ENCODE measurements at places on chromosomes 3 and 15.

DNA sequence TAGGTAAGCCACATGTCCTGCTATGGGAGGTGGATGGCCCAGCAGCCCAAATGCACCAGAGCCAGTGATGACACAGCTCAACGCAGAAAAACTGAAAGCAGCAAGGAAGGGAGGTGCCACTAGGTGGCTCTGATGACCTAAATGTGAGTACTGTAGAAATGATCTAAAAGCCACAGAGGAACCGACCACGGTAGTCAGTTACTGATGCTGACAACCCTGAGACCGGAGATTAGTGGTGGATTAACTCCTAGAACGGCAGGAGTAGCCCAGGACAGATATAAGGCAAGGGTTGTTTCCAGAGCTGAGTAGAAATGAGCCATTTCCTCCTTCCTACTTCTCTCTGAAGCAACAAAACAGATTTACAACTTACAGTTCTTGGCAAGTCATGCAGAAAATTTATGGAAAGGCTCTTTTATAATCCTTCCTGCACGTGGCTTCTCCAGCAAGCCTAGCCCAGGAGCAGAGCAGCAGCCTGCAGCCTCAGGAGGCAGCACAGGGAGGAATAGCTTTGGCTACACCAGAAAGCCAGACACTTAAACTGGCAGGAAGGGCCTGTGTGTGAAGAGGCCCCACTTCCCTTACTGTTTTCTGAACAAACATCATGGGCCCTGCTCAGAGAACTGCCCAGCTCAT, 13.1 kb downstream of the FBXL22 start:
- DNase-seq = peak; percentile 84

GRCh38 chr3:43729707-43730414, 39.1 kb downstream of the ABHD5 start:
- DNase-seq = no peak

DNA sequence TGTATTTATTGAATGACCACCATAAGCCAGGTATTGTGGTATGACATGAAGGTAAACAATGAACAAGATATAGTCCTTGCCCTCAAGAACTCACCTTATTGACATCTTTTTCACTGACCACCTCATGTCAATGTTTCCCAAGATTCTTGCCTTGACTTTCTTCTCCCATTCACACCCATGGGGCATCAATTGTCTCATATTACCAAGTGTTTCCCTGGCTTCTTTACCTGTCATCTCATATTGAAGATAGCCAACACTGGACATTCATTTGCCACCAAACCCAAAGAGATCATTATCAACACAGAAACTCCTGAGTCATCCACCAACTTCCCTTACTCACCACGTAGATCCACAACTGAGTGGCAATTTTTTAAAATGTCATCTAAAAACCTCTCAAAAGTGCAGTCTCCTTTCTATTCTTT, 2.2 kb downstream of the EFHB start:
- no peak for DNase-seq

DNA sequence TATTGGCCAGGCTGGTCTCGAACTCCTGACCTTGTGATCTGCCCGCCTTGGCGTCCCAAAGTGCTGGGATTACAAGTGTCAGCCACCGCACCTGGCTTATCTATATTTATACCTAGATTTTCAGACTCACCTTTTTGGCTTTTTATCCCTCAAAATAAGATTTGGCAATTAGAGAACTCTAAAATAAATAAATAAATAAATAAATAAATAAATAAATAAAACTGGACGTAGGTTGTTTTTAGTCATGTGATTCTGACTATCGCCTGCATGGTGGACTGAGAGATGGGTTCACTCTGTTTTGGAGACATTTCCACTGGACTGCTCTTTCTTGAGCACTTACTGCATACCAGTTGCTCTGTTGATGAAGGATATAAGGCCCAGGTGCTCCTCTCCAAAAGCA, 46.2 kb upstream of the AKAP13 start:
- DNase-seq = no peak

DNA sequence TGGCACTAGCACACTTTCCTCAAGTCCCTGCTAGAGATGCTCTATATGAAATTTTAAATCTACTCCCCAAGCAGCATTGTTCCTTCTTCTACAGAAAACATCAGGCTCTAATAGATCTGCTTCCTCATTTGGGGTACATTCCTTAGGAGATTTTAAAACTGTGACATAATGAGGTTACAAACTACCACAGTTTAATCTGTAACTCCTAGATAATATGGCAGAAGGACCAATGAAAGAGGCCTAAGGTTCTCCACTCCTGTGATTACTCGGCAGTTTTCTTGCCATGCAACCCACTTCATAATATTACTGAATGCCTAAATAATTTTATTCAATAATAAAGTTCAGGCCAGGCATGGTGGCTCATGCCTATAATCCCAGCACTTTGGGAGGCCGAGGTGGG, 16.1 kb downstream of the ZNF106 start:
- DNase-seq = no peak

DNA sequence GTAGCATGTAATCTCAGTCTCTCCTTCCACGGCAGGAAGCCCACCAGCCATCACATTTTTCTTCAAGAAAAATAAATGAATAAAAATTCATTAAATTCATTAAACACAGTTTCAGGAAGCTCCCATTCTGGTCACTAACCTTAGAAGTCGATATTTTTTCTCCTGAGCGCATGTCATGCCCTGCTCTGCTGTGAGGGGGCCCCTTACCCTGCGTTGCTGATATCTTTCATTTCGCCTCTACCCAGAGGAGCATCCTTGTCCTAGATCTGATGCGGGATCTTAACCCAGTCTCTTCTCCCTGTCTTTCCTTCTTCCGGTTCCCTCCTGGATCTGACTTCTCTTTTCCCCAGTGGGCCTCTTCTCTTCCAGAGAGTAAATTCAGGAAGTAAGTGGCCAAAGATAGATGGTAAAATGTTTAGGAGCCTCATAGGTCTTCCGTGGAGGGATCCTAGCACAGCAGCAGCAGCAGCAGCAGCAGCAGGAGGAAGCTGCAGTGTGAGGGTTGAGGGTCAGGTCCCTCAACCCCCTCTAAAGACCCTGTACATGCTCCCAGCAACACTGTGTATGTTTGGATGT, 1.4 kb upstream of the ILDR1 start:
- no peak for DNase-seq

DNA sequence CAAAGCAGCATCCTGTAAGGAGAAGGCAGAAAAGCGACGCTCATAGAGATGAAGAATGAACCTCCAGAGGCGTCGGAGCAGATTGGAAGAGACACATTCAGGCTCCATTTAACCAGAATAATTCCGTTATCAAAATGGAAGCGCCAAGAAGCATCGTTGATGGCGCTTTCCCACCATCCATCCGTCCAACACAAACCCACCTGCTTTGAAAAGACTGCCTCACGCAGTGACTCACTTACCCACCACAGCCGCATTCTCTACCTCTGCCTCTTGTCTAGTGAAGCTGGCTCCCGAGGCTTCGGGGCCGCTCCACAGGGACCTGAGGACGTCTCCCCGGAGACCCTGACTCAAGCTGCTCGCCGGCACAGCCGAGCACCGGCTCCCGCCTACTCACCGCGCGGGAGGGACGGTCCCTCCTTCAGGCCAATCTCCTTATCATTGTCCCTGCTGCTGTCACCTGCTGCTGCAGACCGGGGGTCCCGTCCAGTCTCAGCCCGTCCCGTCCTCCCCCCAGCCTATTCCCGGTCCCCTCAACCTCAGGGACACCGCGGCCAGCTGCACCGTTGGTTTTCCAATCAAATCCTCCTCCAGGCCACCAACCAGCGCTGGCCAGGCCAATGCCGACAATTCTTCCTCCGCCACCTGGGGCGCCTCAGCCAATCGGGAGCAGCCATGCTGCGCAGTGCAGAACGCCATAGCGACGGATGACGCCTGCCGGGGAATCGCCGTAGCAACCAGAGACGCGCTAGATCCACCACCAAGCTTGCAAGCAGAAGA, at the start of gene NEK10:
NEK10 (minus strand) TSS at position 553 of the 777 bp plus-strand sequence. CDS start 16,501 bp downstream, outside the sequence.
- peak; percentile 94 for DNase-seq

DNA sequence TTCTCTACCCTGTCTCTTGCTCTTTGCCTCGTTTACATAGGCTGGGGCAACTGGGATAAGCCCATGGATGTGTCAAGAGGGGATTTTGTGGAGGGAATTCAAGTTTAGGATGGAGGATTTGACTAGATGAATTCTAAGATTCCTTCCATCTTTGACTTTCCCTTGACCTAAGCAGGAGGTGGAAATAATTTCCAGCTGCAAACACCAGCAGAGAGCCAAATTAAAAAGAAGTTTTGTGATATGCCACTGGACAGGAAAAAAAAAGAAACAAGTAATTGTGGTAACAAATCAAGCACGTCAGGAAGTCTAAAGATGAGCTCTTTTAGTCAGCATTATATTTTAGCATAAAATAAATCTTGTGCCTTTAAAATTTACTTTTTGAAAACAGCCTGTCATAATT, 49.8 kb downstream of the KCNMB2 start:
- DNase-seq = no peak

DNA sequence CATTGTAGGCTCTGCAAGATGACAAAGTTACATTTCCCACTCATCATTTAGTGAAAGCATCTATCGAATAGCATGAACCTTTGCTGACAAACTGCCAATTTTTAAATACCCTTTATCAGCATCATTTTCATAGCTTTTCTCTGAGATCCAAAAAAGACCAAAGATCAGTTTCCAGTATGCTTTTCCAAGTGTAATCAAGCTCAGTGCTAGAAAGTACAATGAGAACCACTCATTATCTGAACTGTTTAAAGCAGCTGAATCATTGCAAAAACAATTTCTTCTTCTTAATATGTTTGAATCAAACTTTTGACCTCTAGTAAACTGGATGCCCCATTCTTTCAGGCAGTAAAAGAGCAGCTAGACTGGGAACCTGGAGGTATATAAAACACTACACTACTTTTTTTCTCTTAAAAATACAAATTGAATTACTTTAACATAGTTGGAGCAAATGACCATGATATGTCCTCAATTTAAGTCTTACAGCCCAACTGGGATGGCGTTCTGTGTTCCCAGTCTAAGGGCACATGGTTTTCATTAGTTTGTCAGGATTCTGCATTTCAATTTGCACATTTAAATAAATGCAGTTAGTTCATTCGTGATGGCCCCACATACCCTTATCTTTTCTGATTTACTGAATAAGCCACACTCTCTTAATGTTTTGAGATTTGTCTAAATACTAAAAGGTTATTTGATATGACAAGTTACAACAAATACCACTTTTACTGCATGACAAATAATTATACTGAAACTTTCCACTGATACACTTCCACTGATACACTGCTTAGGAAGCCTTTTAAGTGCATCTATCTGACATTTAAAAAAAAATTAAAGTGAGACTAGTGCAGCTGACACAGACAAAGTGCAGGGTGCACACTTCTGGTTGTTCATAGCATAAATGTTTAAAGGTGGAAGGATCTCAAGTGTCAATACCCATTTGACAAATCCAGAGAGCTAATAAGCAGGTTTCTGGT, 146.0 kb upstream of the FRMD4B start:
- no peak for DNase-seq

DNA sequence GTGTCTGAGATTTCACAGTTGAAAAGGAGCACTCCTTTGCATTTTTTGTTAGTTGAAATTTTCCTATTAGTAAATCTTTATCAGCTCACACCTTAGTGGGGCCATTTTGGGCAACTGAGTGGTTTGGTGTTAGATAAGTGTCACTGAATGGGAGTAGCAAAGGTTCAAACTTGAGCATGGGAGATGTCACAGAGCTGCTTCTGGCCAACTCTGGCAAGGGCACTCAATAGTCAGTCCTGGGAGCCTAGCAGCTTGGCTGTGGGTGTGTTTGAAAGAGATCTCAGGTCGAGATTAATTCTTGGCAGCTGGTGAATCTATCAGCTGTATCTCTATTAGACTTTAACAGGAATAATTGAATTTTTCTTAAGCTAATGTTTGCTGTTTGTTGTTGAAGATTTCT, 579.3 kb downstream of the EDEM1 start:
- no peak for DNase-seq

GRCh38 chr3:145807990-145808389, 353.0 kb downstream of the PLOD2 start:
- DNase-seq = no peak

- DNase-seq = no peak
Observed at GRCh38 chr3:157226173-157226847, 66.4 kb upstream of the CCNL1 start.

GRCh38 chr3:175865724-175866123, 1006.6 kb downstream of the NAALADL2 start:
- no peak for DNase-seq

GRCh38 chr3:113270068-113270467, 58.7 kb downstream of the BOC start:
- no peak for DNase-seq

DNA sequence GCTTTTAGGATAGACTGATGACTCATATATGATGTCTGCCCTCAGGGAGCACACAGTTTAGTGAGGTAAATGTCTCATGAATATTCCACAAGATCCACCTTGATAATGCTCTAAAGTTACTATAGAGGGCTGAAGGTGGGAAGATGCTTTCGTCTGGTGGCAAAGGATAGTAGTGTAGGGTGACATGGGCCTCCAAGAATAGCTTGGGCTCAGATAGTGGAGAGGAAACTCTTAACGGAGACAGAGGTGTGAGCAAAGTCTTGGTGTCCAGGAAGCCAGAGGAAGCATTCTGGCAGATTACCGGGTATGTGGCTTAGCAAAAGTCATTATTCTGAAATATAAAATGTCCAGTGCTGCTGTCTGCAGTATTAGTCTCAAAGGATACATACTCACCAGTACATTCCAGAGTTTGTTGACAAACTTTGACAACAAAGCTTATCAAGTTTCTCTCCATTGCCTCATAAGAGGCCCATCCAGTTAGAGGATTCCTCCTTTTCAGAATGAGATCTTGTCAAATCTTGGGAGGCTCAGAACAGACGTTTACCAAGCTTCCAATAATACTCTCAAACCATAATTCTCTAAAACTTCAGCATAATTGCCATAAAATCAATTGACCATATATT, 316.7 kb downstream of the LPP start:
- DNase-seq = no peak

DNA sequence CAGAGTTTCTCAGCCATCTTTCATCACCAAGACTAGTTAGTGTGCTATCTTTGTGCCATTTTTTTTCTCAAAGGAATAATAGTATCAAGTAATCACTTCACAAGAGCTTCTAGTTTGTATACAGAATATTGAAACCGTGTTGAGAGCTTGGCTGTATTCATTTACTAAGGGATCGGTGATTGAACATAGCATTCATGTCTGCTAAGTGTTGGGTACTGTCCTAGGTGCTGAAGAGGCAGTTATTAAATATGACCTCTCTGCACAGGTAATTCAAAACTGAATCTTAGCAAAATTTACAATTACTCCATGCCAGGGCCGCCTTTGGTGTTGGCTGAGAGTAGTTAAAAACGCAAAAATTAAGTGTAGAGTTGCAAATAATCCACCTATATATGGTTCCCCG, 355.3 kb upstream of the RORA start:
- DNase-seq = no peak

GRCh38 chr3:123297627-123297899, 95.8 kb downstream of the SEC22A start:
- no peak for DNase-seq

Measured in activated CD4-positive, alpha-beta T cell treated with anti-CD3 and anti-CD28 coated beads for 48 hours (primary cell).